ENCODE measurements at places on chromosomes 16 and 17.

DNA sequence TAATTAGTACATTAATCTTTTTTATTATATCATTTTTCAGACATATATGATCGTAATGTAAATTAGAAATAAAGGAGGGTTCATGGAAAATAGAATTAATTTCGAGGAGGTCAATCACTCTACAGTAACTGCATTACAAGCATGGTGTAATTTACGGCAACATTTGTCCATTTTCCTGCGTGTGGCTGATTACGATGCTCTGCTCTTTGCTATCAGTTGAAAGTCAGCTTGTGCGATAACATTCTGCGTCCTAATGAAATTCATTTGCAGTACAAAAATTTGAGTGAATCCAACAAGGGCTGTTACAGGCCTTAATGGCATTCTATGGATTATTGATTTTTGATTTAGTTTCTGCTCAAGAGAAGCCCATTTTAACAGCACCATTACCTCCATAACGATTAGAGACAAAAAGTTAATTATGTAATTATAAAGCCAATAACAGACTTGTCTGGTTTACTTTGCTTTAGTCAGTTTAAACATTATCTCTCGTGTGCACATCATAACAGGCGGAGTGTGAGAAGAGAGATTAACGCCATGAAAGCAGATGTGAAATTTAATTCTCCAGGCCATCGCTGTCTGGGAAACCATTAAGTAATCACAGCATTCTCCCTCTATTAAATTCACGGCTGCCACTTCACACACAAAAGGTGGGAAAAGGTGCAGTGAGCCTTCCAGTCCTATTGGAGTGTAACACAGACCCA is 256.4 kb upstream of the IRX3 start:
- no peak for DNase-seq

- DNase-seq: no peak
Observed at GRCh38 chr16:83899978-83900377, 1.1 kb downstream of the MLYCD start.

- DNase-seq: no peak
Observed at GRCh38 chr17:28585851-28586250, 9.2 kb upstream of the ALDOC start.

DNA sequence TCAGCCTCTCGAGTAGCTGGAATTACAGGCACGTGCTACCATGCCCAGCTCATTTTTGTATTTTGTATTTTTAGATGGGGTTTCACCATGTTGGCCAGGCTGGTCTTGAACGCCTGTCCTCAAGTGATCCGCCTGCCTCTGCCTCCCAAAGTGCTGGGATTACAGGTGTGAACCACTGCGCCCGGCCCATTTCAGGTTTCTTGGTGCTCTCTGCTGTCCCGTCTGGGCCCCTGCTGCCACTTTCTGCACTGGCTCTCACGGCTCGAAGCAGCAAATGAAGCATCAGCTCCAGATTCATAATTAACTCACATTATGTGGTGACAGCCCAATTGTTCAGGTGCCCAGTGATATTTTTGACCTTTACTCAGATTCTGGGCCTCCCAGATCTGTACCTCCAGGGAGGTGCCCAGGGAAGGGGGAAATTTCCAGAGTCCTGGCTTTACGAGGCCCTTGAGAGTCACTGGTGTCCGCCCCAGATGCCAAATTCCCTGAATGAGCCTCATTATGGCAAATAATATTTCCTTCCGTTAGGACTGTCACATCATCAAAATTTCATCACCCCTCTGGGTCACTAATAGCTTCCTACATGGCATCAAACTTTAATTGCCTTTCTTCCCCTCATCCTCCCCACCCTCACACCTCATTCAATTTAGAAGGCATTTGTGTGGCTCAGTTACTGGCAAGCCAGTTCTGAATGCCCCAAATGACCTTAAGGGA is 9.0 kb downstream of the SDK2 start:
- DNase-seq: no peak

GRCh38 chr16:79897453-79898146 is 297.1 kb upstream of the MAF start:
- DNase-seq: no peak

DNA sequence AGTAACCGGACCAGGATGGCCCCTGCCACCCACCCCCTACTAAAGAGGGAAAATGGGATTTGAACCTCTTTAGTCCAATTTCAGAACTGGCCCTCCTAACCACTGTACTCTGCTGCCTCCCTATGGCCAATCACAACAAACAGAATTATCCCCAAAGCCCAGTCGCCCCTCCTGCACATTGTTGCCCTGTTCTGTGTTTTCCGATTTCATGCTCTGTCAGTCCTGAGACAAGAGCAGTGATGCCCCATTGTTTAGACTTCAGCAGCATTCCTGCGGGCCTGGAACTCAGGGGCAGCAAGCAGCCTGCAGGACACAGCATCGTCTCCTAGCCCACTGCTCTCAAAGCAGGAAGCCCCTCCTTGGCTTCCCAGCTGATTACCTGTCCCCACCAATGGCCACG is 20.5 kb upstream of the KLHL11 start:
- no peak for DNase-seq

- no peak for DNase-seq
Observed at GRCh38 chr17:77676237-77676661, 282.3 kb upstream of the TNRC6C start.

DNA sequence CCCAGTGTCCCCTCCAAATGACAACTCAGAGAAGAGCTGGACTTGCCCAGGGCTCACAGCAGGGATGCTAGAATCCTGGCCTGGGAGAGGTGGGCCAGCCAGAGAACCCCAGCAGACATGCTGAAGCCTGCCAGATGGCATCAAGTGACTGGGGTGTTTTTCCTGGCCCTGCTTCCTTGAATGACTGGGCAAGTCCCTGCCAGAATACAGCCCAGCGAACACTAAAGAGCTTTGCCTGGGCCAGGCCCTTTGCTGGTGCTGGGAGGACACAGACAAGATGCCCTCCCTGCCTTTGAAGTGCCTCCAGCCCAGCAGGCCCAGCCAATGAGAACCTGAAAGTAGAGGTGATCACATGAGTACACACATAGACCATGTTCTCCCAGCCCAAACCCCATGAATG is 11.5 kb downstream of the ZNF319 start:
- DNase-seq: no peak

DNA sequence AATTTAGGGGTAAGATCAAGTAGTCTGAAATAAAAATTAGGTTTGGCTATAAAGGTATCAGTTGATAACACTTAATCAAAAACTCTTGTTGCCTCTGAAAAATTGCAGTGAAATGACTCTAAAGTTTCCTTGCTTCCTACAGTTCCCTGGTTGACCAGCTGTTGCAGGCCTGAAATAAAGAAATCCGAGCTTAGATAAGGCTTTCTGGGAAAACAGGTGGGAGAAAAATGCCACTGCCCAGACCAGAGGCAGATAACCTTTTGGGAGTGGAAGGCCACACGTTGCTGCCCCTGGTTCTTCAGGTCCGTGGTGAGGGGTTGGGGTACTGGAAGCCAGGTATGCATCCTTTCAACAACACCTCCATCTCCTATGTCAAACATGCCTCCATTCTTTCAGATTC is 111.3 kb downstream of the HS3ST3A1 start:
- DNase-seq: no peak

DNA sequence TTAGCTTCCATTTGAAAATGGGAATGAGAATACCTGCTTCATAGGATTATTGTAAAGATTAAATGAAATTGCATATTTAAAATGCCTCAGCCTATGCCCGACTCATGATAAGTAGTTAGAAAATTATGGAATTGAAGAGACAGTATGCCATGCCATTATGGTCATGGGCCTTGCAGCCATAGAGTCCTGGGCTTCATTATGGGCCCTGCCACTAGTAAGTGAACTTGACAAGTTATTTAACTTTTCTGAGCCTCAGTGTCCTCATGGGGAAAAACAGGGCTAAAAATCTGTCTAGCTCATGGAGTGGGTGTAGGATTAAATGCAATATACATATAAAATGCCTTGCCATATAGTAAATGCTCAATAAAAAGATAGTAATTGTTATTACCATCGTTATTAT is 133.2 kb downstream of the NPIPB5 start:
- DNase-seq: no peak

DNA sequence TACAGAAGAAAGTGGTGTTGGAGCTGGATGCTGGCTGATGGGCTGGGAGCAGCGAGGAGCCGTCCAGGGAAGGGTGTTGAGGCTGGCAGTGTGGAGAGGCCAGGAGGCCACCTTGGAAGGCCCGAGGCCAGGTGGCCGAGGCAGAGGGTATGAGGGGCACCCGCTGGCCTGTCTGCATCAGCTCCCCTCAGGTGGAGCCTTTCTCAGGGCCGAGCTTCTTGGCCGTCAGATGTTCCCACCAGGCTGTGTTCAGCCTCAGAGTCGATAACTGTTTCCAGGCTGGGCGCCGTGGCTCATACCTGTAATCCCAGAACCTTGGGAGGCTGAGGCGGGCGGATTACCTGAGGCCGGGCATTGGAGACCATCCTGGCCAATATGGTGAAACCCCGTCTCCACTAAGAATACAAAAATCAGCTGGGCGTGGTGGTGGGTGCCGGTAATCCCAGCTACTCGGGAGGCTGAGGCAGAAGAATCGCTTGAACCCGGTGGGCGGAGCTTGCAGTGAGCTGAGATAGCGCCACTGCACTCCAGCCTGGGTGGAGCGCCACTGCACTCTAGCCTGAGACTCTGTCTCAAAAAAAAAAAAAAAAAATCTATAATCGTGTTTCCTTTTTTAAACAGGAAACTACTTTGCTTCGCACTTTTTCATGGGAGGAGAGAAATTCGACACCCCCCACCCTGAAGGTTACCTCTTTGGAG is 25.3 kb downstream of the MGRN1 start:
- no peak for DNase-seq

GRCh38 chr16:89765292-89765830 is 44.0 kb downstream of the ZNF276 start:
- DNase-seq: no peak

GRCh38 chr16:26987597-26988010 is 79.1 kb upstream of the C16orf82 start:
- no peak for DNase-seq

Data from stimulated activated CD4-positive, alpha-beta T cell treated with anti-CD3 and anti-CD28 coated beads, Interleukin-15, amount 100 ng/mL, for 1 hour (primary cell).